ENCODE measurements at places on chromosomes 4 and X.

- DNase-seq: no peak
These were observed 60.8 kb upstream of the ESX1 start for GRCh38 chrX:104315555-104315954.

DNA sequence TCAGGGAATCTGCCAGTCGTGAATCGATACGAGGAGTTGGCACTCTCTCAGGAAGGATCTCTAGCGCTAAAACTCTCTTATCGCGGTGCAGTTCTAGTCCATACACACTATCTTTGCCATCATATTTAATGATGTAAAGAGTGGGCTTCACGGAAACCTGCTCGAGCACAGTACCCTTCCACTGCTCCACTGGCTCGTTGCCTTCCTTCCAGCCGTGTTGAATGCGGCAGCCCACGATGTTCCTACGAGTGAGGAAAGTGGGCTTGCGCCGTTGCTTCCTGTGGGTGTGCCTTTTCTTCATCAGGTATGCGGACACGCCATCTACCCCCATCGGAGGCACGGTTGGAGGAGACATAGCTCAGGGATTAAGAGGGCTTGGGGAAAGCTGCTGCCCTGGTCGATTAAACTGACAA lies 661 bp downstream of the SPIN4 start:
- DNase-seq: peak; percentile 30

GRCh38 chr4:57875829-57876392 lies 765.7 kb upstream of the IGFBP7 start:
- DNase-seq: no peak

- no peak for DNase-seq
These were observed 163.9 kb upstream of the KIT start for GRCh38 chr4:54493862-54494261.

DNA sequence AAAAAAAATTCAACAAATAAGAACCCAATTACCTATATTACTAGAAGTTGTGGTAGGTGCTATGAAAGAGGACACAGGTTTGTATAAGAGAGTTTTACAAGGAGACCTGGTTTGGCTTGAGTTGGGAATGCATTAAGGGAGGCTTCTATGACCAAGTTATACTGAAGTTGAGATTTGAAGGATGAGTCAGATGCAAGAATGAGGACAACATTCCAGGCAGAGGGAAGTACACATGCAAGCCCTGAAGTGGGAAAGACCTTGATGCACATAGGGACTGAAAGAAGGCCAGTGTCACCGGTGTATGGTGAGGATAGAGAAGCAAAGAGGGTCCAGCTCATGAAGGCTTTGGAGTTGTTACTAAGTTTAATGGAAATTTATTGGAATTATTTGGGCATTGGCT lies 52.2 kb downstream of the ANK2 start:
- no peak for DNase-seq

- DNase-seq: no peak
These were observed 15.8 kb downstream of the DHRSX start for GRCh38 chrX:2484721-2485648.

- DNase-seq: no peak
These were observed 18.7 kb downstream of the DCHS2 start for GRCh38 chr4:154472858-154473257.

GRCh38 chrX:40145001-40145922 lies 47.5 kb upstream of the BCOR start:
- no peak for DNase-seq

DNA sequence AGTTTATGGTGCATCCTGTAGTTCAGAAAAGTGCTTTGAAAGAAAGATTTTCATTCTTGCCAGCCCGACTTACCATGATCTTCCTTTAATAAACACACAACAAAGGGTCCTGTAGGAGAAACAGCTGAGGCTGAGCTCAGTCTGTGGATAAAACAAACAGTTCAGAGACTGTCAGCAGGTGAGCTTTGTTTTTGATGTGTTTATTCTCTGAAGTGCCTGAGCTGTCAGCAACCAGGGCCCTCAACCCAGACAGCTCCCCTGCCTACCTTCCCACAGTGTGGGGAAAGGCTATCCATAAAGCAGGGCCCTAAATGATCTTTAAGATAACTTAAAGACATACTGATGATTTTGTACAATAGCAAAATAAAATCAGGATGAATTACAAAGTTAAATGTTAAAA lies 459.2 kb upstream of the GALNT7 start:
- no peak for DNase-seq

DNA sequence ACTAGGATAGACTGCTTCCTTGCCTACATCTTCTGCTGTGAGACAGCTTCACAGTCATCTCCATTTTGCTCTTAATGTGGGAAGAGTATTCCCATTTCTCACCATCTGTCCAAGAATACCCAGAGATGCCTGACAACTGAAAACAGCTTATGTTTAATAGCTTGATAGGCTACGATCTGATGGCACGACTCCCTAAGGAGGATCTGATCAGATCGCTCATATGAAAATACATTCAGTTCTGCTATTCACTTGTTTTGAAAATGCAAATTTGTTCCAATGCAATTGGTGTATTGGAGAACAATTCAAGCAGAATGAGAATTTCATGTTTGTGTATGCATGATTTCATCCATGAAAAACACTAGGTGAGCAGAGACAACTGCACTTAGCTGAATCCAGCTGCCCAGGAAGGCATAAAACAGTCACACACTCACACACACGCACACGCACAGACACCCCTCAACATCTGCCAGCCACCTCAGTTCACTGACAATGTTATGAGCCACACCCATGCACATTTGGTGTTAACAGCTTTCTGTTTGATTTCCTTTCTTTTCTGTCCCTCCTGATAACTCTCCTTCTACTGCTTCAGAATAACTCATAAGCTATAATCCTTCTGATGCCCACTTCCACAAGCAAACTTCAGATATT lies 29.6 kb downstream of the TRIML1 start:
- DNase-seq: no peak

DNA sequence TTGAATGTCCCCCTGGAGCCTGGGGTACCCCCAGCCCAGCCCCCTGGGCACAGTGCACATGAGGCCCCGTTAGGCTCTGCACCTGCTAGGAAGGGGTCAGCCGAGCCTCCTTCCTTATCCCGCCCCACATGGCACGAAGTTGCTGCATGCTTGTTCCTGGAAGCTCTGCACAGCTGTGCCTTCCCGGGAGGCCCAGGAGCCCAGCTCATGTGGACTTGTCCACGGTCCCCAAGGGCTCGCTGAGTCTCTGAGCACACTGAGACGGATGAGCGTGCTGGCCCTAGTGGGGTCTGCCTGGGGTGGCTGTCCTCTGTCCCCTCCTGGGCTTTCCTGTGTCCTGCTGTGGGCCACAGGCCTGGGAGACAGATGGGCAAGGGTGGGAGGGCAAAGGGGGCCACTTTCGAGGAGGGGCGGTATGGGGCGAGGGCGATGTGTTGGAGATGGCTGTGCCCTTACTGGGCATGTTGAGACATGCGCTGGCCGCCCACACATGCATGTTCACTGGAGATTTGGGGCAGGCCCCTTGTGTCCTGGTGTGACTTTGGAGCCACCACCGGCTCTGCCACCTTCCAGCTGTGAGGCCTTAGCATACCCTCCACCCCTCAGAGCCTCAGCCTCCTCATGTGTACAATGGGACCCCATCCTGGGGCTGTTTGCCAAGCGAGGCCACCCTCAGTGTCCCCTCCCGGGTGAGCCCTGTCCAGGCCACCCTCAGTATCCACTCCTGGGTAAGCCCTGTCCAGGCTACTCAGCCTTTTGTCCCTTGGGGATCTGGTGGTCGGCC lies 237.6 kb downstream of the AFAP1 start:
- DNase-seq: no peak

- DNase-seq: no peak
These were observed 263.7 kb upstream of the ETNPPL start for GRCh38 chr4:109026588-109026987.

GRCh38 chrX:40005292-40006011 lies 92.3 kb downstream of the BCOR start:
- DNase-seq: no peak

DNA sequence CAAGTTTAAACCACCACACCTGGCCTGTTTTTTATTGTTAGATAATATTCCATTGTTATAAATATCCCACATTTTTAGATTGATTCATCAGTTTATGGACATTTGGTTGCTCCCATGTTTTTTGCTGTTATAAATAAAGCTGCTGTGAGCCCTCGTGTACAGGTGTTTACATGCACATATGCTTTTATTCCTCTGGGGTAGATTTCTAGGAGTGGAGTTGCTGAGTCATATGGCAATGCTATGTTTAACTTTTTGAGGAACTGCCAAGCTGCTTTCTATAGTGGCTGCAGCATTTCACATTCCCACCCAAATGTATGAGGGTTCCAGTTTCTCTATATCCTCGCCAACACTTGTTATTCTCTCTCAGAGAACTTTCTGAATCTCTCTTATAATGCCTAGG lies 90.5 kb downstream of the TBL1X start:
- peak; percentile 37 for DNase-seq

DNA sequence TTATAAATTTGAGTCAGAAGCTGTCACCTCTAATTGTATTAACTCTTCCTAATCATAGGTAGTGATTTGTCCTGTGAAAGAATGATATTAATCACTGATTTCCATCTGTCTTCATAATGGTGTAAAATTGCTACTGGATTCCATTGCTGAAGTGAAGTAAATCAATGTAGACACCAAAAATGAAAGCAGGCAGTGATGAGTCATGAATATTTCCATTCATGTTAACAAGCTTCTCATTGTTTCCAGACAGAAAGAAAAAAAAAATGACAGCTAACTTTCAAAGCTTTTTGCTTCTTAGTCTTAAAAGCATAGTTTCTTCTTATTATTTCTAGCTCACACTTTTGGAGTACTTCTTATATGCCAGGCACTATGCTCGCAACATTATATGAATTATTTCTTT lies 21.5 kb downstream of the FAM114A1 start:
- no peak for DNase-seq

All from Kasumi-1 (cell line).